ENCODE measurements at places on chromosomes 4 and X.

DNA sequence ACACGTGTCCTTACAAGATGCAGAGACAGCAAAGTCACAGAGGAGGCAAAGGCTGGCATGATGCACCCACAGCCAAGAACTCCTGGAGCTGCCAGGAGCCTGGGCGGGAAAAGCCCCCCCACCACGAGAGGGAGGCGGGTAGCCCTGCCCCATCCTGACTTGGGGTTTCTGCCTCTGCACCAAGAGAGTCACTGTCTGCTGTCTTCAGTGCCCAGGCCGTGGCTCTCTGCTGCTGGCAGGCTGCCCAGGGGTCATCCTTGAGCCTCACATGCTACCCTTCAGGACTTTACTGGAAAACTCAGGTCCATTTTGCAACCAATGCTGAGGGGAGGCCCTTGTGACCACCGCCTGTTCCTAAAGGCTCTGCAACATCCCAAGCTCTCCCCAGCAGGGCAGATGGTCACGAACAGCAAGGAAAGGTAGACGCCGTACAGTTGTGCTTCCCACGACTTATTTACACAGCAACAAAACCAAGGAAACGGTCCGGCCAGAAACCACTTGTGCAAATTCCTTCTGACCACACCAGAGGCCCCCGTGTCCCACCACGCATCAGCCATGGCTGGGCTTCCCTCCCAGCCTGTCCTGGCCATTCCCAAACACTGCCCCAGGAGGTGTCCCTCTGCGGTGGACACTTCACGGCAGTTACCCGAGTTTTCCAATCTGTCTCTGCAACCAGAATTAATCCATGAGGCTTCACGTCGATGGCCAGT lies 56.9 kb downstream of the ACOX3 start:
- peak; percentile 31 for DNase-seq

GRCh38 chr4:113316879-113317278 lies 267.4 kb downstream of the ANK2 start:
- no peak for DNase-seq

GRCh38 chr4:121421594-121421993 lies 40.8 kb upstream of the QRFPR start:
- no peak for DNase-seq

DNA sequence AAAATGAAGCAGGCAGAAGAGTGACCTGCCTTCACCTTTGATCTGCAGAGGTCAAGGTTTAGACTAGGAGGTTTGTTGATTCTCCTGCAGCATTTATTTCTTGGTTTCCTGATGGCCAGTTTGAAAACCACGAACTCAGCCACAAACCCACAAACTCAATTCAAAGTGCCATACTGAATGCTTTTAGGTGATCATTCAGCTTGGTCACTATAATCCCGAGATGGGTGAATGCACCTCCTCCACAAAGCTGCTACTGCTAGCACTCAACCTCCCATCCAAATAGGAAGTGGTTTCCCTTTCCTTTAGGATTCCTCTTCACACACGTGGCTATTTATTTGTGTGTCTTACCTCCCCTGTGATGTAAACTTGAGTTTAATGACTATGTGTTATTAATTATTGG lies 225.2 kb downstream of the MID1 start:
- no peak for DNase-seq

GRCh38 chr4:149029056-149029651 lies 586.9 kb upstream of the NR3C2 start:
- DNase-seq = no peak

- DNase-seq = no peak
Observed at GRCh38 chr4:23485801-23486200, 404.0 kb downstream of the PPARGC1A start.

GRCh38 chr4:2009651-2010233 lies 968 bp upstream of the NELFA start:
- DNase-seq = peak; percentile 32

DNA sequence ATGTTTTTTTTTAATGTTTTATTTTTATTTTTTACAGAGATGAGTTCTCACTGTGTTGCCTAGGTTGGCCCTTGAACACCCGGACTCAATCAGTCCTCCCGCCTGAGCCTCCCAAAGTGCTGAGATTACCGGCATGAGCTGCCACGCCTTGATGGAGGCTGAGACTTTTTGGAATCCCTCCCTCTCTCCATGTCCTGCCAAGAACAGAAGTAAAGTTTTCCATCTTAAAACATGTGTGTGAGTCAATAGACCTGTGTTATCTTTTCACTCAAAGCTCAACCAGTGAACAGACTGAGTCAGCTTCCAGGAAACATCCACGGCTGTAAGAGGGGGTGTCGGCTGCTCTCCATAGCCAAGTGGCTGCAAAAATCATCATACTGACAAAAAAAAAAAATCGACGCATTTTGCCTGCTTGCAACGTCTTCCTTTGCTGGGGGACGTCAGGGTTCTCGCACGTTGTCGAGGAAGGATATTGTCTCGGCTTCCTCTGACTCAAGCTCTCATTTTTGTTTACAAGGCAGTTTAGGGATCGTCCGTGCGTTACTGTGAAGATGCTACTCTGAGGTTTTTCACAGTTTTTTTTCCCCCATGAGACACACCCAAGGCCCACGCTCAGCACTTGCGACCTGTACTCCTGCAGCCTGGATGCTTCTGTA lies 10.0 kb upstream of the ASMTL start:
- DNase-seq = peak; percentile 43

- peak; percentile 97 for DNase-seq
Observed at GRCh38 chr4:473570-474457, 25.1 kb downstream of the ZNF721 start.

DNA sequence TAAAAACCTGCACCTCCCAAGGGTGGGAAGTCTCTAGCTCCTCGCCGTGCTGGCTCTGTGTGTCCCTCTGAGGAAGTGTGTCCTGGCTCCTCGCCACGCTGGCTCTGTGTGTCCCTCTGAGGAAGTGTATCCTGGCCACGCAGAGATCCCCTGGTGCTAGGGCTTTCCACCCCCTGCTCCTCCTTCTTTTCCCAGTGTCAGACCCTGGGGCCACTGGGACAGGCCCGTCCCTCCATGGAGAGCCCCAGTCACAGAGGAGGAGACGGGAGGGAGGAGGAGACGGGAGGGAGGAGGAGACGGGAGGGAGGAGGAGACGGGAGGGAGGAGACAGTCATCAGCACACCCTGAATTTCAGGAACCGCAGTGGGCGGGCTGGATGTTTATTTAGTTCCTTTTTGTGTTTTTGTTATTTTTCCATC lies 53.8 kb upstream of the HGFAC start:
- DNase-seq = peak; percentile 91

DNA sequence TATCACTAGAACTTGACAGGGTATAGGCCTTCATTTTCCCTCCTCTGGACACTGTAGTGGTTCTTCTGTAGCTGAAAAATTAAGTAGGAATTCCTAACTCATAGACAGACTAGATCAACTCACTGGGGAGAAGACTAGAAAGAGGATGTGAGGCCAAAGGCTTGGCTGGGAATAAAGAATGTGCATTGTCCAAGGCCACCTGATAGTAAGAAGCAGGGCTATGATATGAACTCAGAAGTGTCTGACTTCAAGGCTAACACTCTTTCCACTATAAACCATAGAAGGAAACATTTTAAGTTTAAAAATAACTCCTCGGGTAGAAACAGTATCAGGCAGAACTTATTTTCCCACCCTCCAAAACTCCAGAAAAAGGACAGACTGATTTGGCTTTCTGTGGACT lies 346.6 kb downstream of the OPHN1 start:
- no peak for DNase-seq

- no peak for DNase-seq
Observed at GRCh38 chr4:100206850-100207249, 16.6 kb upstream of the DDIT4L start.

GRCh38 chr4:30720661-30721184 lies 554 bp downstream of the PCDH7 start:
- DNase-seq = peak; percentile 25

GRCh38 chr4:55503169-55503568 lies 43.5 kb downstream of the CLOCK start:
- no peak for DNase-seq

- DNase-seq = no peak
Observed at GRCh38 chrX:136395271-136395670, 92.5 kb upstream of the BRS3 start.

GRCh38 chrX:35380808-35381700 lies 417.1 kb upstream of the MAGEB16 start:
- DNase-seq = no peak

DNA sequence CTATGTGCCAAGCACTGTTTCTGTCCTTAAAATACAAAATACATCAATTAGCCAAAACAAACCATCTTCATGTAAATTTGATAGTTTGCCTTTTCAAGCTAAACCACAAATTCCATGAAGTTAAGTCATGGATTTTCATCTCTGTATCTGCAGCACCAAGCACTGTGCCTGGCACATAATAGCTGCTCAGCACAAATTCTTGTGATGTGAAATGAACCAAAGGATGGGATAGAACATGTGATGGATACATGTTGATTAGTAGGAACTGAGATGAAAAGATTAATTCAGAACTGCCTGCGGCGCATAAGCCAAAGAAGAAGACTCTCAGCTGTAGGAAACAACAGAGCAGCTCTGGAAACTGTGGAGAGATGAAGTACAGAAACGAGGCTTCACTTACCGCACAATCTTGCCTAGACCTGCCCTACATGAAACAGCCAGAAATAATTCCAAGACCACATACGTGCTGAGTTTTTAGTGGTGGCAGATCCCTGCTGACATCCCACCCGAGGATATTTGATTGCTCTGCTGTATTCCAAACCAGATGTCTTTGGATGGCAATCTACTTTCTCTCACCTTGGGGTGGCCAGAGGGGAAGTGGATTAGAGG lies 40.9 kb upstream of the DCLK2 start:
- no peak for DNase-seq

- no peak for DNase-seq
Observed at GRCh38 chr4:184845367-184846021, 19.7 kb upstream of the ACSL1 start.

GRCh38 chr4:152255437-152255836 lies 280.5 kb downstream of the FBXW7 start:
- DNase-seq = no peak

GRCh38 chrX:137565921-137566745 lies at the start of gene ZIC3:
Gene ZIC3, plus strand, starts transcription at chrX:137566127. Its CDS starts 565 bp downstream, at chrX:137566692.
- peak; percentile 69 for DNase-seq

- no peak for DNase-seq
Observed at GRCh38 chr4:155187989-155188388, 20.4 kb upstream of the NPY2R start.

GRCh38 chrX:48601741-48602394 lies 4.6 kb downstream of the WDR13 start:
- no peak for DNase-seq

DNA sequence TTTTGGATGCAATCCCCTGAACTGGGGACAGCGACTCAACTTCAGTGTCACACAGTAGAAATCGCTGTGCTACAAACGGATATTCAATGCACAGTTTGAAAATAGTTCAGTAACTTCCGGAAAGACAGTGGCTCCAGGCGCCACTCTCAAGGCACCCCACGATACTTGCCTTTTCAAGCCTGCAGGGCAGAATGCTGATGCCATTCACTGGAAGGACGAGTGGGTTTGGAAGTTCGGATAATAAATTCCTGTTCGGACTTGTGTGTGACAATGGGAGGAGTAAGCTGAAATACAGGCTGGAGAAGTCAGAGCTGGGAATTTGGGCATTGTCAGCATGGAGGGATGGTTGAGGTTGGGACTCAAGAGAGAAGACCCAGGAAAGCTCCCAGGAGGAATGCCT lies 64.3 kb upstream of the HELT start:
- no peak for DNase-seq

GRCh38 chr4:116099596-116099995 lies 985.8 kb downstream of the TRAM1L1 start:
- DNase-seq = no peak

DNA sequence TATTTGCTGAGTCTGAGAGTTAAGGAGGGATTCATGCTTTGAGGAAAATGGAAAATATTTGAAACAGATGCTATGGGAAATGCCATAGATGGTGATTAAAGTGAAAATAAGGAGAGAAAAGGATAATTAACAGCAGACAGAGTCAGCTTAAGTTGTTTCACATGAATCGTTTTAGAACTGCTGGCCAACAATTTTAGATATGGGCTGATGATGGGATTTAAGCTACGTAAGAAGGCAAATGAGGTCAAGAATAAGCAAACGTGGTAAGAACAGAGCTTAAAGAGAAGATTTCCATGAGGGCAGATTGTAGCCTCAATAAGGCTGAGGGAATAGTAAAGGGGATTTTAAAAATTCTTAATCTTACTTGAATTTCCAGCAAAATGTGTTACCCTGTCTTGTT lies 77.9 kb downstream of the MFAP3L start:
- no peak for DNase-seq

DNA sequence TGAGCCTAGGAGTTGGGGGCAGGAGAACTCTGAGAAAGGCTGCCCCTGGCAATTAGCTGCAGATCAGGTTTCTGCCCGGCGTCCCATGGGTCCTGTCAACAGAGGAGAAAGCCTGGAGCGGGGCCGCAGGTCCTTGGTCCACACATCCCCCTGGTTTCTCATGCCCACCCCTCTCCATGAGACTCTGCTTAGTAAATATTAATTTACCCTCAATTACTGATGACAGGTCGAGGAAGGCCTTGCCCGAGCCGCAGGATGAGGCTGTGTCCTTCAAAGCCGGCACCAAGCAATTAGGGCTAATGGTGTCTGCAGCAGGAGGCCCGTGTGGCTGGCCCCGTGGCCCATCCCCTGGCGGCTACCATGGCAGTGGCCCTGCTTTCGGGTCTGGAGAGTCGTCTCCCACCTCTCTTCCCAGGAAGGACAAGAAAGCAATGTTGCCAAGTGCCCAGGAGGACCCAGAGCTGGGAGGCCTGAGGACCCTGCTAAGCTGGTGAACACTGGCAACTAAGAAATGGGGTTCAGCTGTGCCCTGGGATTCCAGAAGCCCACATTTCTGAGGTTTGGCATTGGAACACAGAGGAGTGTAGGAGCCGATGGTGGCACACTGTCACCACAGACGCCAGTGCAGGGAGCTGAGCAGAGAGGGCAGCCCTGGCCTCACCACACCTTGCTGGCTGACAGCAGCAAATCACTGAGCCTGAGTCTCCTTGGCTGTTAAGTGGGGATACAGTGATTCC lies 114.6 kb downstream of the CPZ start:
- no peak for DNase-seq

DNA sequence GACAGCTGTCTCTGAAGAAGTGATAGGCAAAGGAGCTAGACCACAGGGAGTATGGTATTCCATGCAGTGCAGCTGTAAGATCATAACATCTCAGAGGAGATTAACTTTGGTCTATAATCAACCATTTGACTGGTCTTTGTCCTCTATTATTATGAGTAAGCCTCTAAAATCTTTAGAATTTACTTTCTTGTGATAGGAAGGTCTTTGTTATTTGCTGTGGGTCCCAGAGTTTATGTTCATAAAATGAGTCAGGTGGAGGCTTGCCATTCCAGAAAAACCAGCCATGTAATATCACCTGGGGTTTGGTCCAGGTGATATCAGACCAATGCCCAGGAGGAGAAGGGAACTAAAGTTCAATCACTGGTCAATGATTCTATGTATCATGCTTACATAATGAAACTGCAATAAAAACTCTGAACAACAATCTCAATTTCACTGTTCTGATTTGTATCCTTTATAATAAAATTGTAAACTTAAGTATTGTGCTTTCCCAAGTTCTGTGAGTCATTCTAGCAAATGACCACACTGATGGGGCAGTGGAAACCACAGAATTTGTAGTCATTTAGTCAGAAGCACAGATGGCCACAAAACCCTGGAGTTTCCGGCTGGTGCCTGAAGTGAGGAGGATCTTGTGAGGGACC lies 239.6 kb upstream of the TRAM1L1 start:
- DNase-seq = no peak

GRCh38 chr4:152628128-152628527 lies 51.7 kb downstream of the TMEM154 start:
- no peak for DNase-seq
